Activated CD8-positive, alpha-beta memory T cell treated with anti-CD3 and anti-CD28 coated beads for 1 hour (primary cell): ENCODE measurements at places on chromosomes 4 and X.

- no peak for DNase-seq
These were observed 72.6 kb downstream of the STOX2 start for GRCh38 chr4:183977707-183978106.

GRCh38 chr4:169311643-169312365 is 41.0 kb upstream of the SH3RF1 start:
- DNase-seq, result no peak

- no peak for DNase-seq
These were observed 85.1 kb upstream of the ZCCHC13 start for GRCh38 chrX:74218895-74219294.

DNA sequence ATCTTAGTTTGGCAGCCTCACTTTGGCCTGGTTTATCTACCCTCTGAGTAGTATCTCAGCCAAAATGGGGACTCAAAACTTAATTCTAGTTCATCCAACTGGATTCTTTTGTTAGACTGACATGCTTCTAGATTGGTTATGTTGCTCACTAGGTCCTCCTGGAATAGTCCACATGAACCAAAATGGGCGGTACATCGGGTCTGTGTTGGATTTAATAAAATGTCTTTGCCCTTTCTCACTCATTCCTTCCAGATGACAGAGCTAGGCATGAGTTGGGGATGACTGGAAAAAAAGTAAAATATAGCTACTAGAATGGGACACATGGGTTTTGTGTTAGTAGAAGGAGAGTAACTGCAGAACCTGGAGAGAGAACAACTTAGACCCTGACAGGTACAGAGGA is 247.9 kb downstream of the CCSER1 start:
- DNase-seq, result no peak

DNA sequence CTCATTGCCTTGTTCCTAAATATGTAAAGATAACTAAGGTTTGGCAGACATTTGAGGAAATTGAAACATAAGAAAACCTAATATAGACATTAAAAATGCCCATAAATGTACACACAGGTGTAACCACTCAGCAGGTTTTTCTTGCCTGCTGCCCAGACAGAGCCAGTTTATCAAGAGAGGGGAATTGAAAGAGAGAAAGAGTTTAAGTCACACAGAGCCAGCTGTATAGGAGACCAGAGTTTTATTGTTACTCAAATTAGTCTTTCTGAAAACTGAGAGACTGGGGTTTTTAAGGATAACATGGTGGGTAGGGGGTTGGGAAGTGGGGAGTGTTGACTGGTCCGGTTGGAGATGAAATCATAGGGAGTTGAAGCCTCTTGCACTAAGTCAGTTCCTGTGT is 119.0 kb downstream of the CFAP299 start:
- DNase-seq, result no peak

GRCh38 chr4:183437452-183437851 is 7.0 kb upstream of the CDKN2AIP start:
- DNase-seq, result no peak

GRCh38 chr4:113145519-113146291 is 96.3 kb downstream of the ANK2 start:
- no peak for DNase-seq

DNA sequence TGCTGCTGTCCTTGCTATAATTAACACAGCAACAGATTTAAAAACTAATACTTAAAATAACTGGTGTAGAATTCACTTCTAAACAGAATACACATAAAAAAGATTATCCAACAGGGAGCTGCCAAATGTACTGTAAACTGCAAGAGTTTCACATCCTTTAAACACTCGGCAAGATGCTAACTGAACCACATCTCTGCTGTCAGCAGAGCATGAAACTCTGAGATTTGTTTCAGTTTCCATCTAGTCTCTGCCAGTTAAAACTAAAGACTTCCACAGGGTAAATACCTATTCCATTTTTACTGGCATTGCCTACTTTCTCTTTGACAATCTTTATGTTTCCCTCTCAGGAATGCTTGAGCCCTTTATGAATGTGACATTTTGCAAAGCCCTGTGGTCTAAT is 127.7 kb downstream of the SLC7A11 start:
- no peak for DNase-seq

- DNase-seq, result no peak
These were observed 639.9 kb downstream of the SPOCK3 start for GRCh38 chr4:166594326-166594946.

DNA sequence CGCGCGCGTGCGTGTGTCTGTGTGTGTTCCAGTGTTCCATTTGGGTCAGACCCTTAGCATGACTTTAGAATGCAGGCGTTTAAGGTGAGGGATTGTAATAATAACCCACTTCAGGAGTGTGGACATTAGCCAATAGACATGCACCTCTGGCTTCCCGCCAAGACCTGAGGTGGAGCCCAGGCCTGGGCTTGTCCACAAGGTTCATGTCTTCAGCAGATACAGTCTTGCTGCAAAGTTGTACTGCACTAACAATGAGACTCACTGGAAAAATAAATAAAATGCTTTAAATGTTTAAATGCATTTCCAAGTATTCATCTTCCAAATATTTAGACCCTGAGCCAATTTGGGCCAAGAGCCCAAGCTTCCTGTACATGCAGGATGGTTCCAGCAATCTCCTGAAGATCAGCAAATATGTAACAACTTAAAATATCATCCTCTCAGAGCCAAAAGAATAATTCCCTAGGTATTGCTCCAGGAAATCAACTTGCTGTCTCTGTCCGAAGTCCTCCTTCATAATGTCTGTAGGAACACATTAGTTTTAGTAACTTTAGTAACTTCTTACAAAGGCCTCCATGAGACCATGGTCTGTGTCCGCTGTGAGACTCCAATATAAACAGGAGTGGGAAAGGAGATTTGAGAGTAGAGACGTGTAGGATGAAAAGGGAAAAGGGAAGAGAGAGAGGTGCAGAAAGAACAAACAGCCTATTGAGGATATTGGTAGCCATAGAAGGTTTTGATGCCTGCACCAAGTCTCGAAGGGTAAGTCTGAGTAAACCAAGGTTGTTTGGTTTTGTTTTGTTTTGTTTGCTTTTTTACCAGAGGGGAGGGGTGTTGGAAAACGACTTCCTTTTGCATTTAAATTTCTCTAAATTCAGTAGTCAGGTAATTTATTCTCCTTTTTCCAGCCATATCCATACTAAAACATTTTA is 98.5 kb upstream of the KLF3 start:
- no peak for DNase-seq

DNA sequence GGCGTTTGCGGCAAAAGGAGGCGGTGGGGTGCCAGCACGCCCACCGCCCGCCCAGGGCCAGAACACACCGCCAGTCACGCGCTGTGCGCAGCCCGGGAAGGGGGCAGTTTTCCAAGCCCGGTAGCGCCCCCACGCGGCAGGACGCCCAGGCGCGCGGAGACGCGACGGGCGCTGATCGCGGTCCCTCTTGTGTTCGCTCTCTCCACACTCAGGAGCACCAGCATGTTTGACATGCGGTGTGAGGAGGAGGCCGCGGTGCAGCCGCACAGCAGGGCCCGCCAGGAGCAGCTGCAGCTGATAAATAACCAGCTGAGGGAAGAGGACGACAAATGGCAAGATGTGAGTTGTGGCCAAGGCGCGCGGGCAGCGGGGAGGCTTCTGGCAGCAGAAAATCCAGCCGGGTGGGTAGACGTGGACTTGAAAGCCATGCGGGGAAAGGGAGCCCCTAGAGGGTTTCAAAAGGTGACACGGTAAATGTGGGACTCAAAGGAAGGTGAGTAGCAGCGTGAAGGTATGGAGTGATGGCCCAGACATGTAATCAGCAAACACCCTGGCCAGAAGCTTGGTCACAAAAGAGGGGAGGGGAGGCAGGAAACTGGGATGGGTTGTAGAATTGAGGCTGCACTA is 104.1 kb downstream of the PHOX2B start:
- DNase-seq, result no peak

DNA sequence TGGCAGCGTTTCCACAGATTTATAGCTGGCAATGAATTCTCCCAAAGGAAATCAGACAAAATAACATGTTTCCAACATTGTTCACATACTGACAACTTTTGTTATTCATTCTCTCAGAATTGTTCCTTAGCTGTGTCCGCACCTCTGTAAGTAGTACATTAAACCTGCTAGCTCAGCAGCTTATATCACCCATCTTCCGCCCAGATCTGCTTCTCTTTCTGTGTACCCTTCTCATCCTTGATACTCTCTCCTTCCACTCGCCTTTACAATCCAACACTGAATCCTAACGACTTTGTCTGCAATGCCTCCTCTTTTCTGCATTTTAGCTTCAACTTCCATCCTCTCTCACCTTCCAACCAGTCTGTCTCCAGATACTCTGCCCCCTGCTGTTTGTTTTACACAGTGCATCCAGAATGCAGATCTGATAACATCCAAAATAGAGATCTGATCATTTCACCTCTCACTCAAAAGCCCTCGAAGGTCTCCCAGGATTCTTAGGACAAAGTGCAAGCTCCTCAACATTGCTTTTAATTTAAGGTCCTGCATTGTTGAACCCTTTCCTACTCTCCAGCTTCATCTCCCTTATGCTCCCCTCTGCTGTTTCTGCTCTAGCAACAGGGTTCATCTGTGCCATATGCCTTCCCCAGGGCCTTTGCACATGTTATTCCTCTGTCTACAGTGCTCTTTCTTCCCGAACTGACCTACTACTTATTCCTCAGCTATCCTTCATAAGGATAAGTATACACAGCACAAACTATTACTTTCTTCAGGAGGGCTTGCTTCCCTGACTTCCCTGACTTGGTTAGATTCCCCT is 67.3 kb upstream of the VBP1 start:
- DNase-seq, result no peak

DNA sequence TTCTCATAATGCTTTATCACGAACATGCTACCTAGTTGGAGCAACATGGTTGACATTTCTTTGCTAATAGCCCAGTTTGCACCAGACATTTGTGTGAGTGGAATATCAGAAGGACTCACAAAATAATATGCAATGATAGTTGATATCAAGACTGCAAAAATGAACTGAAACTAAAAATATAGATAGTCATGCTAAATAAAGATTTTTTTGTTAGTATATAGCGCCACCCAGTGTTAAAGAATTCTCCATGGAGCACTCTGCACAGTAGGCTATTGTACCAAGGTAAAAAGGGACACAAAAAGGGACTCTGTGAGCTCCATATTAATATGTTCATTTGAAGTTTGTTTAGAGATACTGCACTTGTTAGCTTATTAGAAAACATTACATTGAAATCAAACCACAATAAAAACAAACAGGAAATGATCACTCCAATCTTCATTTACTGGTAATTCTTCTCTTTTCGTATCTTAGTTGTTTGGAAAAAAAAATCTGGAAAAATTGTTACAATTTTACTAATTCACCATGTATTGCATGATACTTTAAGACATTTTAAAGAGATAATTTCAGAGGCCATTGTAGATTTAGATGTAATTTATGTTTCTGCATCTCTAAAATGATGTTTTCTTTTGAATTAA is 1509.6 kb downstream of the ADGRL3 start:
- no peak for DNase-seq

- DNase-seq, result no peak
These were observed 27.5 kb downstream of the TBC1D19 start for GRCh38 chr4:26611372-26611771.

GRCh38 chrX:118595501-118596042 is 100.0 kb downstream of the DOCK11 start:
- DNase-seq, result no peak

DNA sequence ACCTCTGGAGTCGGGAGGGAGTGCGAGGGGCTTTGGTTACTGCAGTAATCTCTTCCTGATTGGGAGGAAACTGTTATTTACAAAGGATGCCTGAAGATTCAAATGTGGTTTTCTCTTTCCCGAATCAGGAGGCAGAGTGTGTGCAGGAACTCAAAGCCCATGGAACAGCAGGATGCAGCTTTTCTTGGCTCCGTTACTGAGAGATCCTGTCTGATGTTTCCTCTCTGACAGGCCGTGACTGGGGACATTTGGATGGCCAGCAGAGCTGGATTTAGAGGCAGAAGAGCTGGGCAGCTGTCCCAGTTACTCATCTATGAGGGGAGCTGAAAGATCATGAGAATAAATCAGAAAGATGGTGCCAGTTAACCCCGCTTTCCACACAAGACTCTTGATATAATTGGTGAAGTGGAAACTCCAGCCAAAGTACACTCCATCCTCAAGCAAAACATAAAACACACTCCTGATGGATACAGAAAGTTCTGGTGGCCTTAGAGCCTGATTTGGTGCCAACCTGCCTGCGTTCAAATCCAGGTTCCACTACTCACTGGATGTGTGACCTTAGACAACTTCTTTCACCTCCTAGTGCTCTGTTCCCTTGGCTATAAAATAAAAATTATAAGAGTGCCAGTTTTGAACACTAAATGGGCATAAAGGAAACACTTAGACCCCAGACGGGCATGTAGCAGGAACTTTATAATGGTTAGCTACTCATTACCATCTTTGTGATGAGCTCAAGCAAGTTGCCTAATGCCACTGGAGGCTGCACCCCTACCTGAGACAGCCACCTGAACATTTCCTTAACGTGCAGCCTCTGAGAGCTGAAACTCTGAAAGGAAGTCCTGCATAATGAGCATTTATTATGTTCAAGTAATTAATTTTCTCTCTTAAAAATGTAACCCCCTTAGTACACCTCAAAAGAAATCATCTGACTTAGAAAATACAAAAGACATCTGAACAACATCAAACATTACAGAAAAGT is 349.0 kb upstream of the GATB start:
- DNase-seq, result no peak

DNA sequence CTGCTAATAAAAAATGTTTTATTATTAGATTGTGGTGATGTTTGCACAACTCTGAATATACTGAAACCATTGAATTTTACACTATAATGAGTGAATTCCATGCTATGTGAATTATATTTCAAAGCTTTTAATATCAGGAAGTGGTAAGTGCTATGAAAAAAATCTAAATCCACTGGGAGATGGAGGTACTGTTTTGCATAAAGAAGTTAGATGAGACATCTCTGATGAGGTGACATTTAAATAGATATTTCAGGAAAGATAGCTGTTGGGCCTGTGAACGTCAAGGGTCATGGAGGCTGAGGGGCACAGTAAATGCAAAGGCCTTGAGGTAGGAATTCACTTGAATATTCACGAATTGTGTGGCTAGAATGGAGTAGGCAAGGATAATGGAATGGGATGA is 12.3 kb downstream of the DCUN1D4 start:
- DNase-seq, result no peak

- no peak for DNase-seq
These were observed 2585.3 kb downstream of the ARAP2 start for GRCh38 chr4:33658971-33659370.

DNA sequence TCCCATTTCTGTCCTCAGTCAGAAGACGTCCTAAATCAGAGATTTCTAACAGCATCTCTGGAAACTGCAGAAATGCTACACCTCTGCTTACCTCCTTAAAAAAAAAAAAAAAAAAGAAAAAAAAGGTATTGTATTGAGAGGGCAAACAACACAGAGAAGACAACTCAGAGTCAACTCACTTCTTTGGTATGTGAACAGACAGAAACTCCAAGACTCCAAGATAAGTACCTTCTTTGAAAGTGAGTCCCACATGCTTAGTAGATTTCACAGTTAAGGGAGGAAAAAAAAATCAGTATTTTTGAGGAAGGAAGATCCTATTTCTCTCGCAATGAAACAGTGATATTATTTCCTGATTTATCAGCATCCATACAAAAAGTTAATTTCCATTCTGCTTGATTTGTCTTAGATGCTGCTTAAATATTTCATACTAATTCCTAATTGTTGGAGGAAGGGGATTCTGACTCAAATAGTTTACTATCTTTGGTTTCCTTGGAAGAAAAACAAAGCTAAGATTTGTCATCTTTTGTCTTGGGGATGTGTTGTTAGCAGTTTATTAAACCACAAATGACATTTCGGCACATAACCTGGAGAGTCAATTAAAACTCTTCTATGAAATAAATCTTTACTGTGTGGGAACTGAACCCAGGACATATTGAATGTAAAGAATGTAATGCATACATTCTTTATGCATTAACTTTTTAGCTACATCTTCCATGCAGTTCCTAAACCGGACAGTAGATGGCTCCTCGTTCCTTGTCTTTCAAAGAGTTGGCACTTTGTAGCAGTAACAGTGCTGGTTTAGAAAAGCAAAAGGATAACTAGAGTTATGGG is 4.7 kb downstream of the RASGEF1B start:
- DNase-seq, result peak; percentile 33
